ENCODE measurements at places on chromosomes 7 and 10.

GRCh38 chr7:91299952-91300775, 35.9 kb downstream of the FZD1 start:
- DNase-seq = no peak

DNA sequence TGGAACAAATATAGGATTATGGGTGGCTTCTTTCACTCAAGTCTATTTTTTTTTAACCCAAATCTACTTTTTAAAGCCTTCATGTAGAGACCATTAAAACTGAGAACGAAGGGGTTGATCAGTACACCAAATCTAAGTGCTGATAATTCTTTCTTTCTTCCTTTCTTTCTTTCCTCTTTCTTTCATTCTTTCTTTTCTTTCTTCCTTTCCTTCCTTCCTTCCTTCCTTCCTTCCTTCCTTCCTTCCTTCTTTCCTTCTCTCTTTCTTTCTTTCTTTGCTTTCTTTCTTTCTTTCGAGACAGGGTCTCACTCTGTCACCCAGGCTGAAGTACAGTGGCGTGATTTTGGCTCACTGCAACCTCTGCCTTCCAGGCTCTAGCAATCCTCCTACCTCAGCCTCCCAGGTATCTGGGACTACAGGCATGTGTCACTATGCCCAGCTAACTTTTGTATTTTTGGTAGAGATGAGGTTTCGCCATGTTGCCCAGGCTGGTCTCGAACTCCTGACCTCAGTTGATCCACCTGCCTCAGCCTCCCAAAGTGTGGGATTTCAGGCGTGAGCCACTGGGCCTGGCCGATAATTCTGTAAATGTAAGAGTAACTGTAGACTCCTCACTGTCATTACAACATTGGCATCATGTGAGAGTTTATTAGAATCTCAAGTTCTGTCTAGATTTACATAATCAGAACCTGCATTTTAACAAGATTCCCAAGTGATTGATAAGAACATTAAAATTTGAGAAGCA, 236.4 kb downstream of the TFEC start:
- DNase-seq = no peak

- DNase-seq = no peak
These were observed 95.6 kb downstream of the GRB10 start for GRCh38 chr7:50687096-50687495.

DNA sequence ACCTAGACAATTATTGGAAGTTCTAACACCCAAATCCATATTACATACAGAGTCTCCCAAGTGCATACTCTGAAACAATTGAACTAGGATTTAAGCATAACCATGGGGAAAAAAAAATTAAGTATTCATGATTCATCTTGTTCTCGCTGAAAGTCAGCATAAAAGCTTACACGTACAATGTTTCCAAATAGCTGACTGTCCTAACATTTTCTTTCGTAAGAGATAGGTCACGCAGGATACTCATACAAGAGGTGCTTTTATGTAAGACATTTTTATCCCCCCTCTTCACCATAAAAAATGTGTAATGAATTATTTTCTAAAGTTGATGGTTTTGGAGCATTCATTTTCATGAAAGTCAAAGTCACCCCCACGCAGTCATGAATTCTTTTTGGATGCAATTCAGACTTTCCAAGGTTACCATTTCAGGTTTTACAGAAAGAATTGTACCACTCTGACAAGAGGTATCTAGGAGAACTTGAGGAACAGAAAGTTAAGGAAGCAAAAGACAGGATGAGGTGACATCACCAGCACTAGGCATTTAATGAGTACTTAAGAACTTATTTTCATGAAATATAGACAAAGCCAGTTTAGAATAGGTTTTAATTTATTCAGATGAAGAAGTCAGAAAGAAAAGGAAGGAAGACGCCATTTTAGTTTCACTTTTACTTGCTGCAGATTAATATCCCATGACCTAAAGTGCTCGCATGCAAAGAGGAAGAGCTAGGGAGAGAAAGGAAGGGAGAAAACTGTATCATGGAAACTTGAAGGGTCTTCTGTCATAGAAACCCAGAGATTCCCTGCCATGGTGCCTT, 55.8 kb downstream of the TMEM26 start:
- DNase-seq = no peak

GRCh38 chr10:80709866-80710265, 172.2 kb downstream of the SH2D4B start:
- no peak for DNase-seq

- DNase-seq = no peak
These were observed 20.9 kb upstream of the CYP51A1 start for GRCh38 chr7:92155108-92155739.

DNA sequence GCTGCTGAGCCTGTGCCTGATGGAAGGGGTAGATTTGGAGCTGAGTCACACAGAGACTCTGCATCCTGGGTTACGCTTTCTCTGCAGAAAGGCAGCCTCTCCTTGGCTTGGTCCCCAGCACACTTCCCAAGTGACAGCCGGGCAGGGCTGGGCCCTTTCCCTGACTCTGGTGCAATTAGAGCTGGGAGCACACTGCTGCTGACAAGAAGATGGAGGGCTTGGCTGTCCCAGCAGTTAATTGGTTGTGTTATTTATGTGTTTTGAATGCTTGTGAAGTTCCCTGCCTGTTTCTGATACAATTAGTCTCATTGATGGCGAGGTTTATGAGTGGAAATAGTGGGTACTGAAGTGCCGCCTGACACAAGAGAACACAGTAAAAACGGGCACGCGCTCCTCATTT, 123.6 kb downstream of the TCERG1L start:
- DNase-seq = no peak

DNA sequence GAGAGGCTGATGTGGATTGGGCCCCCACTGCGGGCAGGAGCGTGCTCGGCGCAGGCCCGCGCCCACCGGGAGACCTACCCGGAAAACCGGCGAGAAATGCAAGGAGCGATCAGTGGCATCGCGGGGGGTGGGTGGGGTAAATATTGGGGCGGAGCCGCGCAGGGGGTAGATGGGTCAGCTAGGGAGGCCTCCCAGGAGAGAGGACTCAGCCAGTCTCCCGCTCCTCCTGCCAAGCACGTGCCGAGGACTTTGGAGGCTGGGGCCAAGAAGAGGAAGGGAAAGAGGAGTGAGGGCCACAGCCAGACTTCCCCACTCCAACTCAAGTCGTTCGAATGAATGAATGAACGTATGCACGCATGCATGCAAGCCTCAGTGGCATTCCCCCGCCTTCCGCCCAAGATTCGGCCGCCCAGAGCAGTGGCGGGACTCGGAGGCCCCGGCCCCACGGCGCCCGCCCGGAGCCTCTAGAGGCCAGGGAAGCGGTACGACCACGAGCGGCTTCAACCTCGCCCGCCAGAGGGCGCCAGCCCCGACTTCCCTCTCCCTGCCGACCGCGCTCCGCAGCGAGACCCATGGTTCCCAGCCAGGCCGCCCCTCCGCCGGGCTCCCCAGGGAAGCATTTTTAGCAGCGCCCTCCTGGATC, 3.6 kb downstream of the NPM3 start:
- DNase-seq = peak; percentile 63

DNA sequence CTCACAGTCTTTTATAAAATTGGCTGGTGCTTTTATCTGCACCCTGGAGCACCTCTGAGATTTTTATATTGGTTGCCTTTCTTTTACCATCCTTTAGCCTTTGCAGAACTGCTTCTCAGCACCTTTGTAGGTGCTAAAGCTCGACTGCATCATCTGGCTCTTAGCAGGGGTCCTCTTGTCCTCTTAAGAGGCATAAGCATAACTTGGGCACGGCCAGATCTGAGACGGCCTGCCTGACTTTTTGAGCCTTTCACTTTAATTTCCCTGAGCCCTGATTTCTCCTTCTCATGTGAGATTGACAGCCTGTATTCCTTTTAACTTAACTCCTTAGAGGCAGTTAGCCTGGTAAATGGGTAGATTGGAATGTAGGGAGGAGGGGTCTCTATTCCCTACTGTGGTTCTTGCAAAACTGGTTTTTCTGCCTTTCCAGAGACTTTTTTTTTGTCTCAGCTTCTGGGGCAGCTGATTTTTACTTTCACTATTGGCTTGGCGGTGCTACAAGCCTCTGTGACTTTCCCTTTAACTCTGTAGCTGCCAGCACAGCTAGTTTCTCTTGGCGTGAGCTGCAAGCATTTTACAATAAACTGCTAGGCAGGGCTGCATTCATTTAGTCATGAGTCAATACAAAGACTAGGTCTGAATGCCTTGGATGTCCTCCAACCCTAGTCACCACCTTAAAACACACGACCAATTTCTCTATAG, 24.0 kb downstream of the ZPBP start:
- no peak for DNase-seq

GRCh38 chr7:151867912-151868311, 9.0 kb downstream of the PRKAG2 start:
- no peak for DNase-seq

DNA sequence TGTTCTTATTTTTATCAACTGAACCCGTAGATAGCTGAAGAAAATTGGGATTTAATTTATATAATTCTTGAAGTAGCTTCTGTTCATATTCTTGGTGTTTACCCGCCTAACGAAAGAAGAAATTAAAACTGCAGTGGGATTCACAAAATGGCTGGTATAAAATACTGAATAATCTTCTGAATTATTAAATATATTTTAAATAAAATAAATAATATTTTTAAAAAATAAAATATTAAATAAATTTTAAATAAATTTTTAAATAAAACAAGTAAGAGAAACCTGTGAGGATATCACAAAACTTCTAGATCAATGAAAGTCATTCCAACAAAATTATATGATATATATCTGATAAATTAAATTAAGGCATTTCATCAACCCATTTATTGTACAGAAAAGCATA, 99.4 kb downstream of the CNOT4 start:
- no peak for DNase-seq

DNA sequence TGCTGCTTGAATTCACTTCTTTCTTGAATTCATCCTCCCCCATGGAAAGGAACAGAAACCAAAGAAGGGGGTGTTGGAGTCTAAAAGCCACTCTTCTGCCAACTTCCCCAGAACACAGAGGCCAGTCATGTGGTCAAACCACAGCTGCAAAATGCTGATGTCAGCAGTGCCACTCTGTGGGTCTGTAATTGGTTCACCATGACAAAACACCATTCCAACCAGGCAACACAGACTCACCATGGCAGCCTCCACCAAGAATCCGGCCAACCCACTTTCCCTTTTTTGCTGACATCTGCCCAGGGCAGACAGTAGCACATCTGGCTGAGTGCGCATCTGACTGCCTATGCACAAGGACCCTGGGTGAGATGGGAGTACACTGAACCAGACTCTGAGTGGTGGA, 16.8 kb downstream of the OSBPL3 start:
- DNase-seq = no peak

GRCh38 chr10:11270135-11270857, 252.6 kb downstream of the CELF2 start:
- DNase-seq = peak; percentile 51

- DNase-seq = no peak
These were observed 9.3 kb downstream of the MKLN1 start for GRCh38 chr7:131336956-131337355.

GRCh38 chr7:121337398-121337797, 8.6 kb downstream of the WNT16 start:
- no peak for DNase-seq

GRCh38 chr7:29177963-29178600, 16.5 kb upstream of the CHN2 start:
- DNase-seq = no peak

DNA sequence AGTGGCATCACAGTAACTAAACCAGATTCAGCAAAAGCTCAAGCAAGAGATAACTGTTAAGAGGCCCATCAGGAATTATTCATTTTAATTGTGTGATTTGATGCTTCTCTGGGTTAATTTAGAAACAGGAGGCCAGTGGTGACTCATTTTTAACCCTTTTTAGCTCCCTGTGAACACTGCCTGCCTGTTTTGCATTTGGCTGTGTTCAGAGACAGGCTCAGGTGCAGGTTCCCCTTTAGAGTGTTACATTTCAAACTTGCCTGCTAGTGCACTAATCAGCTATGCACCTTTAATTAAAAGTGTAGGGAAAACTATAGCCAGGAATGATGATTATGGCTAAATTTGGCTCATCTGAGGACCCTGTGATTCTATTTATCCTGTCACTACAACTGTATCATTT, 6.5 kb downstream of the STAMBPL1 start:
- no peak for DNase-seq

GRCh38 chr10:70106958-70107791, 25.4 kb downstream of the AIFM2 start:
- DNase-seq = no peak

DNA sequence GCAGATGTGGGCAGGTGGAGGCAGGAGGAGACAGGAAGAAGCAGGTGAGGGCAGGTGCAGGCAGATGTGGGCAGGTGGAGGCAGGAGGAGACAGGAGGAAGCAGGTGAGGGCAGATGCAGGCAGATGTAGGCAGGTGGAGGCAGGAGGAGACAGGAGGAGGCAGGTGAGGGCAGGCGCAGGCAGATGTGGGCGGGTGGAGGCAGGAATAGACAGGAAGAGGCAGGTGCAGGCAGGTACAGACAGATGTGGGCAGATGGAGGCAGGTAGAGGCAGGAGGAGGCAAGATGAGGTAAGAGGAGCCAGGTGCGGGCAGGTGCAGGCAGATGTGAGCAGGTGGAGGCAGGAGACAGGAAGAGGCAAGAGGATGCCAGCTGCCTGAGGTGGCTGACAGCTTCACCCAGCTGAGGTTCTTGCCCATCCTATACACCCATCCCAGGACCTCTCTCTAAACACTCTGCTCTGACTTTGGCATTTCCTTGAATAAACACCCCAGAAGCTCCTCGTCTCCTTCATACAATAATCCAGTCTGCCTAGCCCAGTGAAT, 33.0 kb downstream of the PTPRE start:
- no peak for DNase-seq

DNA sequence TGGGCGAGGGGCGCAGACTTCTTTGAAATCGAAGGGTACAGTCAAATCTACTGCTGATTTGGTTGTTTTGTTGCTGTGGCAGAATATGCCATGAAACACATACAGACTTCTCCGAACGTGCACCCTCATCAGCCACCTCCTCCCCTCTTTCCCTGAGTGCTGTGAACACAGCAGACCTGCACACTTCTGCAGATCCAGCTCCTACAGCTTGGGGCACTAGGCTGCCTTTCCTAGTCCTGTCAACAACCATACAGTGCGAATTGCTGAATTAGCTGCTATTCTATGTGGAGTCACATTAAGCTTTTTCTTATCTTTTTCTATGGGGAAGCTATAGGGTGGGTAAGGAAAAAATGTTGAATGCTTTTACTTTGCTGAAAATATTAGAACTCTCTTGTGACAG, 57.5 kb downstream of the COL17A1 start:
- DNase-seq = no peak

GRCh38 chr7:7489546-7489945, 46.1 kb downstream of the COL28A1 start:
- DNase-seq = no peak

DNA sequence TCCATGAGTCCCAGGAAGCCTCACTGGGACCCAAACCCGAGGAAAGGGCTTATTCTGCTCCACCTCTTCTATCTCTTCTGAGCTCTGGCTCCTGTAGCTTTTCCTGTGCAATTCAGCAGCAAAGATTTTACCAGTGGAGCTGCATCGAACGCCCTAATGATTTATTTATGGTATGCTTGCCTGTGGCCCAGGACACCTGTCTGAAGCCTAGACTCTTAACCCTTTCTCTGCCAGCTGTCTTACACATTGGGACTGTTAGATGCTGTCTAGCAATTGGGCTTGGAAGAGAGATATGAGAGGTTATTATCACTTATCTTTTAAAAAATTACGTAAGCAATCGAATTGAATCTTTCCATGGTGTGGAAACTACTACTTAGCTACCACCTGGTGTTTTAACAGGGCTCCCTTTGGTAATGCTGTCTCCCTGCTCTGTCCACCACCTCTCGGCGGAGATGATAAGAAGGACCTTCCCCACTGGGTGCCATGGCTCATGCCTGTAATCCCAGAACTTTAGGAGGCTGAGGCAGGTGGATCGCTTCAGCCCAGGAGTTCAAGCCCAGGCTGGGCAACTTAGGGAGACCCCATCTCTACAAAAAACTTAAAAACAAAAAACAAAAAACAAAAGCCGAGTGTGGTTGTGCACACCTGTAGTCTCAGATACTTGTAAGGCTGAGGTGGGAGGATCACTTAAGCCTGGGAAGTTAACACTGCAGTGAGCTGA, 8.8 kb downstream of the ACSL5 start:
- no peak for DNase-seq
